Breast epithelium (tissue), 4 donors: ENCODE measurements at places on chromosomes 7 and 10. TPM values are rescaled to one million over a fixed set of nuclear protein-coding genes. Genes with fewer than 3 reads are reported as not detected.

GRCh38 chr7:33677556-33677955 lies 227.8 kb upstream of the BMPER start:
- DNase-seq: no peak

The SMURF1 gene
- total RNA-seq: 28.7 TPM

DNA sequence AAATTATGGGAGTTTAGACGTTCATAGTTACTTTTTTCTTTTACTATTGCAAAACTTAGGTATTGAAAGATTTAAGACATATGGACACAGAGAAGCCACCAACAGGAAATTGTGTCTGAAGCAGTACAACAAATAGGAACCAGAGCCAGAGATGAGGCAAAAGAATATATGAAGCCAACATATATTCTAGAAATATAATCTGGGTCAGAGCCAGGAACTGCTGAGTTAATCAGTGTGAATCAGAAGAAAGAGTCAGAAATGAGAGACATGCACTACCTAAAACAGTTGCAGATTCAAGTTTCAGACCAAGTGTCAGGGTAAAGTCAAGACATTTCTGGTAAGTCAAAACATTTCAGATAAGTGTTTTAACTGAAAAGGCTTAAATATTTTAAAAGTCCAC lies 67.7 kb downstream of the DGKB start:
- DNase-seq: no peak

DNA sequence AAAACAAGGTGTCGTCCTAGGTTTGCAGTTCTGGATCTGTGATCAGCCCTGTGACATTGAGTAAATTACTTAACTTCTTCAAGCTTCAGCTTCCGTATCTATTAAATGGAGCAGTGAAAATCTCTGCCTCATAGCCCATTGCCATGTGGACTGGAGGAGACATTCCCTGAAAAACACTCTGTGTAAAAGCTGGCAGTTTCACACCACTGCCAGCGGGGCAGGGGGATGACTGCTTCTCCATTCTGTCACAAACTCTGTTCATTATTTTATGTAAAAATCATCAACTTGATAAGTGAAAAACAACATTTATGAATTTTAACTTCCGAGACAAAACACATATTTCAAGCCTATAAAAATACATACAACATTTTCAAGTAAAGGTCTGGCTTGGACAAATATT lies 234.7 kb downstream of the BMPER start:
- no peak for DNase-seq

The RBP3 gene
- total RNA-seq: not detected
